ENCODE measurements at places on chromosomes 3 and 15.

DNA sequence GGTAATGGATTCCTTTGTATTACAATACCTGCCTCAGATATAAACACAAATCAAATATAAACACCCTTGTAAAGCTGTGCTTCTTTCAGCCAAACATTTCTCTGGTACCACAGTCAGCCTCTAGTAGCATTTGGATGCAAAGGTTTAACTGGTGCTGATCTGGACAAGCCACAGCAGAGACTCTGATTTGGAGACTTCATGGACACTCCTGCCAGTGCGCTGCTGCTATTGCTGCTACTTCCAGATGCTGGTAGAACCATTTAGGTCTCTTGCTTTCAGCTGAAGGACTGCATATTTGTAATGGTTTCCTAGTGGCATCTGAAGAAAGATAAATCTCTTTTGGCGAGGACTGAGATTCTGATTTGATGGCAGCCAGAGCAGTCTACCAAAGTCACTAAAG, 36.9 kb downstream of the NCK1 start:
- no peak for DNase-seq

- no peak for DNase-seq
Observed at GRCh38 chr3:167813169-167814123, 77.9 kb downstream of the SERPINI1 start.

GRCh38 chr15:75023872-75024636, 664 bp downstream of the PPCDC start:
- DNase-seq: peak; percentile 46

DNA sequence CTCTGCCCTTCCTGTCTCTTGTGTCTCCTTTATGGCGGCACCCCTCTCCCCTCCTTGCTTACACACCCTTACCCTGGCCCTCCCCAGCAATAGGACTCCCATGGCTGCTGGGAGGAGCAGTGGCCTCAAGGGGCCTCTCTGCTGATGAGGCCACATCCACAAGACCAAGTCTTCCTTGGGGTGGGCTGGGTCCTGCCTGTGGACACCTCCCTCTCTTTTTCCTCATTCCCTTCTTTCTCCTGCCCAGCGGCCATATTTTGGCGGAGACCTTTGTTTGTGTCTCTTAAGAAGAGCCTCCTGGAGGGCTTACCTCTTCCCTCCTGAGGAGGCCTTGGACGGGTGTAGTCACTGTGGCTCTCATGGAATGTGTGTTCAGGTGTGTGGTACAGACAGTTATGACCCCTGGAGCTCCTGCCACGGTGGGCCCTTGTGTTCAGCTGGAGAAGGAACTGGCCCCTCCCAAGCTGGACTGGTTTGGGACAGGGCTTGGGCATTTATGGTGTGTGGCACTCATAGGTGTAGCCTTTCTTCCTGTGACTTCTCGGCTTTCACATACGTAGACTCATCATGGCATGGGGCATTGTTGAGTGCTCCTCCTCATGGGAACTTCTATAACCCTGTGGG, 56.6 kb upstream of the APEH start:
- DNase-seq: no peak

GRCh38 chr3:9301798-9302197, 52.4 kb upstream of the SRGAP3 start:
- DNase-seq: no peak

- DNase-seq: no peak
Observed at GRCh38 chr15:52523647-52524046, 5.0 kb downstream of the MYO5A start.

DNA sequence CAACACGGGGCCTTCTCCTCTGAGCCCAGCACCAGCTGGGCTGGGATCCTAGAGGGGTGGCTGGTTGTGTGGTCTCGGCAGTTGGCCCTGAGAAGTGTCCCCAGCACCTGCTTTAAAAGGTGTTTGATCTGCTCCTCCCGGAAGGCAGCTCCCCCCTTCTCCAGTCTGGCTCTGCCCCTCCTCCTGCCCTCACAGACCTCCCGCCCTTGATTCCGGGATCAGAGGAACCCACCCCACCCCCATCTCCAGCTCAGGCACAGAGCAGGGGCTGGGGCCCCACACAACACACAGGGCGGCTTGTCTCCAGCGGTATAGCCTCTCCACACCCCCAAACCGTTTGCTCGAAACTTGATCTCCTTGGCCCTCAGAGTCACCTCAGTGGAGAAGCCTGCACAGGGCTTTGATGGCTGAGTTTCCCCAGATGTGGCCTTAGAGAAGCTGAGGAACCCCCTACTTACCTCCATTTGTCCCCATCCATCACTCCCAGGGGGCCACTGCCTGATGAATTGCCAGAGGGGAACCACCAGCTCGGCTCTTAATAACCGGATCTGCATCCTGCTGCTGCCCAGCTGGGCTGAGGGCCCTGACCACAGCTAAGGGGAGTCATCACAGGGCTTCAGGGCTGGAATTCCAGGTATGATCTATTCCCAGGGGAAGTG, 6.4 kb upstream of the STRA6 start:
- no peak for DNase-seq

GRCh38 chr15:45589256-45589655, 2.1 kb downstream of the BLOC1S6 start:
- DNase-seq: no peak

DNA sequence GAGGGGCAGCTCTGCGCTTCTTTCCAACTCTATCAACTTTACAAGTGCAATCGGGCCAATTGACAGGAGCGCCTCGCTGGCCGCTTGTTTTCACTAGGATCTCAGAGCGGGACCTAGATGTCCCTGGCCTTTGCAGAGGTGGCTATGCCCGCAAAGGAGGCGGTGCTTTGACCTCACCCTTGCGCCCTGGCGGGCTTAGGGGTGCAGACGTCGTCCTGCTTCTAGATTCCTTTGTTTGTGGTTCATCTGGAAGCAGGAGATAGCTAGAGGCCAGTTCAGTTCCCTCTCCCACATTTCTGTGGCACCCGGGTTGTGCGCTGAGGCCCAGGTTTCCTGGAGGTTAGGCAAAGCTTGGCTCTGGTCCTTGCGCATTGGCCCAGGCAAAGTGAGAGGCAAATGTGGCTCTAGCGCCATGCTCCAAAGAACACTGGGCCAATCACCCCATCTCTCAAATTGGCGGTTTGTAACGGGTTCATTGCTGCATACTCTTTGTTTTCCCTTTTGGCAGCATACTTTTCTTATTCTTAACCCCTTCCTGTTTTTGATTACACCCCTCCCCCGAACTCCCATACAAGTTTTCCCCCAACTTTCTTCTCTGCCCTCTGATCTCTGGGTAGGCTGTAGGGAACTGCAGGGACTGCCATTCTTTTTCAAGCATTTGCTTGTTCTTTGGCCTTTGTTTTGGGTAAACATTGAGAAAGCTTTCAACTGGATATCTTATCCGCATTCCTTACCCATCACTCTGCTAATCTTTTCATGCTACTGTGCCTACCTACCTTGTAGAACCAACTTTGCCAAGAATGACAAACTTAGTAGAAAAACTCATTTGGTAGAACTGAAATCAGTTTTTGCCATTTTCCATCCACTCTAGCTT, 1.4 kb downstream of the PPM1L start:
- peak; percentile 12 for DNase-seq

GRCh38 chr15:92510163-92510882, 116.6 kb downstream of the ST8SIA2 start:
- DNase-seq: no peak

GRCh38 chr3:132461544-132461943, 44.2 kb downstream of the DNAJC13 start:
- DNase-seq: no peak

GRCh38 chr3:58299839-58300516, 6.1 kb upstream of the RPP14 start:
- DNase-seq: no peak

GRCh38 chr15:73712107-73712506, 27.9 kb downstream of the CD276 start:
- no peak for DNase-seq

- peak; percentile 68 for DNase-seq
Observed at GRCh38 chr3:44712455-44713075, at the start of gene ZNF502. Gene ZNF502, plus strand, starts transcription at chr3:44712660. Its CDS starts 7,602 bp downstream, at chr3:44720262.

DNA sequence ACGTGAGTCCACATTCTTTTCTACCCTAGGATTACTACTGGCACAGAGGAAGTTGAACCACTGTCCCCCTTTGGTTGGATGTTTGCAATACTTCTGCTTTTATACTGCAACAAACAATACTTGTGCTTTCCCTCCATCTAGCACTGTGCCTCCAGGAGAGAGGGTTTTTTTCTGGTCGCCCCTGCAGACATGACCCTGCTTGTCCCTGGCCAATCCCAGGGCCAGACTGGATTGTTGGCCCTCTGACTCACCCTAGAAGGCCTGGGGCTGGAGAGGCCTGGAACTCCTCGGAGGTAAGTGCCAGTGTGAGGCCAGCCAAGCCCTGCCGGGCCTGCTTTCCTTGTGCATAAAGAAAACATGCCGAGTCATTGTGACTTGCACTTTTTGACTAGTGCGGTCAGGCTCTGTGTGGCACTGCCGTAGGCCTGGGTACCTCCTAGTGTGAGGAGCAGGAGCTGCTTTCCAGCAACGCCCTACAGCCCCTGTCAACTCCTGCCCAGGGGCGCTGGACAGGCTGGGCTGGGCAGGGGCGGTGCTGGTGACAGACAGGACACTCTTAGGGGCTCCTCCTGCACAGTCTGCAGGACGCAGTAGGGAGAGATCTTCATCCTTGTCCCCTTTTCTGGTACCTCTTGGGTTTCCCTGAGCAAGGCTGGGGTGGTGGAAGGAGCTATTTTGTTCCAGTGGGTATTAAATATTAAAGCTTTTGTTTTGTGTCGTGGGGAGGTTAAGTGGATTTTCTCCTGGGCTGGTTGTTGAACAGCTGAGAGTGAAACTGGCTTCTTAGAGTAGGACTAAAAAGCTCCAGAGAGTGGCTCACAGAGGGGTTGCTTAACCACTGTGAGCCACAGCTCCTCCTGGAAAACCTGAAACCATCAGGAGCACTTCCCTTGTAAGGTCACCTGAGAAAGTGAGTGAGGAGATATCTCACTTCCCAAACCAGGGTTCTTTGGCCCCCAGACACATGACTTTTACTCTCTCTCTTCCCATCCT, 14.4 kb upstream of the TKT start:
- peak; percentile 54 for DNase-seq

GRCh38 chr3:66828303-66828702, 169.8 kb upstream of the KBTBD8 start:
- DNase-seq: no peak

- DNase-seq: no peak
Observed at GRCh38 chr15:39582286-39582976, 1.6 kb downstream of the THBS1 start.

- no peak for DNase-seq
Observed at GRCh38 chr15:60840306-60840702, 361.4 kb upstream of the ICE2 start.

DNA sequence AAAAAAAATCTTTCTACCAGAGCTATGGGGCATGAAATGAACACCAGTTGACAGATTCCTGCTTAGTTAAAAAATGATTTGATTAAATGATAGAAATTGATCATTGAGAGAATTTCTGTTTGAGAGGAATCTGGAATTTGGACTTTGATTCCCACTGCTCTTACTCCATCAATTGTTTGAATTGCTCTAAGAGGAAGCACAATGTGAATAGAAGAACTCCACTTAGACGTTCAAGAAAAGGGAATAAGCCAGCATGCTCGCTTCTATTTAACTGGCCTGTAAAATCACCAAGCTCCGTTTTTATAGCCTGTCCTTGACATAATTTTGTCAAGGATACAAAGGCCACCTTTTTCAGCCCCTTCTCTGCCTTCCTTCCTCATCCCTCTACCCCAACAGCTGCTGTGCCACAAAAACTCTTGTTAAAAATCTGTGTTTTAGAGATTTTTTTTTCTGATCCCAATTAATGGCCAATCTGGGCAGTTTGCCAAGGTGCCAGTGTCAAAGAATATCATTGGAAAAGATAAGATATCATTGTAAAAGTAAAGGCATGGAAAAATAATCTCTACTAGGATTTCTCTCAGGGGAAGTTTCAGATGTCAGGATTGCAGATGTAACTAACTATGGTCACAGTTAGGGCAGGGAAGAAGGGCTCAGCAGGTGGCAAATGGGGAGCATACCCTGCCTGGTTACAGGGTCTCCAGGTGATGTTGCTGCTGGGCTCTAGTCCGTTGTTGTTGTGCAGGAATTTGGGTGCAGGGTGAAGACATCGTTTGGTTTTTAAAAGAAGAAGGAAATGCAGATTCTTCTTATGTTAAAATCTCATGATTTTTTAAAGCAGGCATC, 301.8 kb upstream of the PDZRN3 start:
- DNase-seq: no peak

- no peak for DNase-seq
Observed at GRCh38 chr3:138186221-138186620, 880 bp upstream of the ARMC8 start.

GRCh38 chr15:91954292-91954691, 100.8 kb downstream of the SLCO3A1 start:
- no peak for DNase-seq

DNA sequence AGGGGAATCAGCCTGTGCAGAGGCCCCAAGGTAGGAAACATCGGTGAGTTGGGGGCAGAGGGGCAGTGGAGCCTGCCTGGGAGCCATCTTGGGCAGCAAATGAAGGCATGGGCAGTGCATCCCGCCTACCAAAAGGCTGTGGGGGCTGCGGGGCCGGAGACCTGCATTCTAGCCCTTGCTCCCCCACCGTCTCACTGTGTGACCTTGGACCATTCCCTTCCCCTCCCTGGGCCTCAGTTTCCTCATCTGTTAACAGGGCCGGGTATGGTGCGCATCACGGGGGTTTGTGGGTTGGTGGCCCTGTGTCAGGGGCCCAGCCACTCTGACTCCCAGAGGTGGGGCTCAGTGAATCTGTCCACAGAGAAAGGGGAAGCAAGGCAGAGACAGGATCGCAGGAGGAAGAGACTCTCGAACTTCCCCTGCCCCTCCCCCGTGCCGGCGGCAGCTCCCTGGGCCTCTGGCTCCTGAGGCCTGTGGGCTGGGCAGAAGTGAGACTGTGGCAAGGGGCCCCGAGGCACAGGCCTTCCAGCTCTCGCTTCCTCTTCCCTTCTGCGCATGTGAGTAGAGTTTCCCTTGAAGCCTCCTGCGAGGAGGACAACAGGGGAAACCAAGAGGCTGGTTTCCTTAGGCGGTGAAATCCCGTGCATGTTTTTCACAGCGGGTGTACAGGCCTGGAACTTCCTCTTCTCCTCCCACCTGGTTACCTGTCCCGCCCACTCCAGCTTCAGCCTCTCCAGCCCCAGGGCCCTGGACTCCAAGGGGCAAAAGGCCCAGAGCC, 42.9 kb downstream of the IDH2 start:
- DNase-seq: no peak

GRCh38 chr3:185534511-185534910, 17.9 kb downstream of the LIPH start:
- no peak for DNase-seq

DNA sequence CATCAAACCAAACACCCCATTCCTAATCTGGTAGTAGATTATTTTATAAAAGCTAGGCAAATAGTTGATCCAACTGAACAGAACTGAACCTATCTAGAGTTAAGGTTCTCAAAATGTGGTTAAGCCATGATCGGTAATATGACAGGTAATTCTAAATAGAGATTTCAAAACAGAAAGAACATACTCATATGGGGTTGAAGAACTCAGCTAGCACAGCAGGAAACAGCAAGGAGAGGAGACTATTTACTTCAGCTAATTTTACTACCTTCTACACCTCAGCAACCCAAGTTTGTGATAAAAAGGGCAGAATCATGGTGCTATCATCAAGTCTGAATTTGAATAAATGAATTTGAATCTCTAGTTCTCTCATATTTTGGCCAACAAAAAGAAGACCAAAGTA, 11.8 kb downstream of the CD47 start:
- no peak for DNase-seq

- no peak for DNase-seq
Observed at GRCh38 chr3:111260878-111261277, 189.3 kb downstream of the NECTIN3 start.

Measured in HEK293T (cell line).